ENCODE measurements at places on chromosomes 11 and 22.

DNA sequence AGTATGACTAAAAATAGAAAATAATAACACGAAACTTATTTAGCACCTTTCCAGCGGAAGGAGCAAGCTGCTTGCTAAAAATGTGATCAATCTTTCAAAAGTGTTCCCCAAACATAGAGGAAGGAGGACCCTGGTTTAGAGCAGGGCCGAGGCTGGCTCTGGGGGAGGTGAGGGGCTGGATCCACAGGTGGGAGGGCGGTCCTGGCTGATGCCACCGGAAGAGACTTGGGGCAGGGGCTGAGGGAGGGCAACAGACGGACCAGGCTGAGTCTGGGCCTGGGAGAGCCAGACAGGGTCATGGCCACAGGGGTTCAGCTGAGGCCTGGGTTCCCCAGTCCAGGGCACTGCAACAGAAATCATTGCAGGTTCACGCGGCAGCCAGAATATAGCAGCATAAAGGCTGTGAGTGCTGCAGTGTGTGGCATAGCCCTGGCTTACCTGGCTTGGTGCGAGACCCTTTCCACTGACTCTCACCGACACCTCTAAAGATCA, 143.3 kb downstream of the CACNA1I start:
- DNase-seq = no peak

GRCh38 chr11:73645121-73645969, 1.0 kb upstream of the PLEKHB1 start:
- peak; percentile 34 for DNase-seq

GRCh38 chr11:65709661-65710060, 2.4 kb upstream of the KAT5 start:
- DNase-seq = no peak

DNA sequence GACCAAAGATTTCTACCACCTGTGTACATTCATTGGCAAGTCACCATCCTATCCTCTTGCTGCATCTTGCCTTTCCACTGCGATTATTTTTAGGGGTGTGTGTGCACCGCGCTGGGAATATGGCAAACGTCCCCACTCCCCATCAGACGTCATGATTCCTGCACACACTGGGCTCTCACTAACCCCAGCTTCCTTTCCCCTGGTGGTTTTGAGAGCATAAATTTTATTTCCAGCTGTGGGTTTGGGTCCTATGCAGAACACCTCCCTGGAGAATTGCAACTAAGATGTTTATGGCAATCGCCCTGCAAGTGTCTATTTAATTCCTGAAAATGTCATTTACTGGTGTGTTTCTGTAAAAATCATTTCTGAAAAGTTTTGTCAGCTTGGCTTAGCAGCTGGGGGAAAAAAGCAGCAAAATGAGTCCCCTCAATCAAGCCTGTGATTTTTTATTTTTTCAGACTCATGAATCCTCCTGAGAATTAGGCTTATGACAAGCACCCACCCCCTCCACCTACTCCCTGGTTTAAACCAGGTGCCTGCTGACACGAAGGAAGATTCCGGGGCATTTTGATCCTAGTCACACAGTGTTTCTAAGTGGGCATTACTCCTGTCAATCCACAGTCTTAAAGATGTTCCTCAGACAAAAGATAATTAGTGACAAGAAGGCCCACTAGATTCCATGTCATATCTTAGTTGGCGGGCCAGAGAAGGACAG, 23.8 kb downstream of the UPB1 start:
- DNase-seq = no peak

DNA sequence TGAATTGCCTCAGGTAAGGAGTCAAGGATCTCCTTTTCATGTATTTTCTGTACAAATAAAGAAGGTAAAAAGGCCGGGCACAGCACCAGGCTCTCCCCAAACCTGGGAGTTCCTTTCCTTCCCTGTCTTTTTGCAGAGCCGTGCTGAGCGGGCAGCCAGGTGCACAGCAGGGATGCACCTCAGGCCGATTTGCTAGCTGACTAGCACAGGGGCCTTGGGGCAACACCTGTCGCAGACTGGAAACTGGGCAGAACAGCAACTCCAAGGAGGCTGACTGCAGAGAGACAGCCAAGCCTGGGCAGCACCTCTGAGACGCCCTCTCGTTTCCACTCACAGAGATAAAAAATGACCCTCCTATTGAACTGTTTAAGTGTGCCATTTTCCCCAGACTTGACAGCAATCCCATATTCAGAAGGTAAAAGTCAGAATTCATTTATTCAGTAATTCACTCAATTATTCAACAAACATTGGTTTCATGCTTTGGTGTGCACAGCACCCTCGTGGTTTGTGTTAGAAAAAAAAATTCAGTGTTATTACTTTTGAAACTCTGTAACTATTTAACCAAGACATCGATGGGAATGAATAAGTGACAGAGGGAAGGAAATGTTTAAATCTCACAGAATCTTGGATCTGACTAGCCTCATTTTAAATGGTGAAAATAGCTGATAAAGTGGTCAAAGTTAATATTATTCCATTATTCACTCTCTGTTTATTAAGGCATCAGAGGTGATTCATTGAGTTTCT, 120.9 kb downstream of the GALNT18 start:
- no peak for DNase-seq

DNA sequence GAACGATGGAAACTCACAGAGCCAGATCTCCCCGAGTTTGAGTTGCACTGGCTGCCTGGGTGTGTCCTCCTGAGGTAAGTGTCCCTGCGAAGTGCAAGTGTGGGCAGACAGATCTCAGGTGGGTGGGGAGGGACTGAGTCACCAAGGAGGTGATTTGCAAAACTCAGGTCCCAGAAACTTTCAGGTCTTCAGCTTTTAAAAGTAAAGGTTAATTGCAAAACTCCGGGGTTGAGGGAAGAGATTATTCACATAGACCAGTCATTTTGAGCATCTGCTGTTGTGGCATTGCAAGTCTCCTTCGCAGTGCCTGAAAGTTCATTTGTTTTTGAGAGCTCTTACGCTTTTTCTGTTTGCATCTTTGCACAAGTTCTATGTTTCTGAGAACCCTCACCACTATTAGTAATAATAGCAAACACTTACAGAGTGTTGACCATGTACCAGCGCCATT, 7.1 kb downstream of the CD44 start:
- DNase-seq = no peak

DNA sequence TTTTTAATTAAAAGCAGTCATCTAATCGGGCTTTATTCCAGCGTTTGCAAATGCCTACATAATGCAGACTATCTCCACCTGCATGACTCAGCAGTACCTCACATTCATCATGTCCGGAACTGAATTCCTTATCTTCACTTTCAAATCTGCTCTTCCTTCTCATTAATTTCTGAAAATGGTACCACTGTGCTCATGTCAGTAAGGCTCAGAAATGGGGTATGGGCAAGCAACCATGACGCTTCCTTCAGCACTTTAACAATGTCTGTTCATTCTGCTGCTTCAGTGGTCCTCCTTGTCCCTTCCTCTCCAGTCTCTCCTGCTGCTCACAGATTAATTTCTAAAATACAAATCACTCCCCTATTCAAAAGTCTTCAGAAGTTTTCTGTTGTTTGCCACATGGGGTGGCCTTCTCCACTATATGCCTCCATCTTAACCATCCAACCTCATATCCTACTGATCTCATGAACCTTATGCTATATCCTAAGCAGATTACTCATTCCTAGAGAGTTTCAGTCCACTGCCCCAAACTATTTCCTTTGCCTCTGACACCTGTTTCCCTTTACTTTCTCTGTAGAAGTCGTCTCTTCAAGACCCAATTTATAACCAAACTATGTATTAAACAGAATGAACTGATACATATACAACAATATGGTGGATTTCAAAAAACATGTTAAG, 7.0 kb downstream of the GTF2H1 start:
- DNase-seq = no peak

- no peak for DNase-seq
Measured at GRCh38 chr22:41690476-41690875, 1.8 kb upstream of the SNU13 start.

- DNase-seq = no peak
Measured at GRCh38 chr22:38531251-38531938, 25.3 kb upstream of the DDX17 start.

GRCh38 chr11:45341372-45341771, 55.2 kb upstream of the SYT13 start:
- peak; percentile 43 for DNase-seq

- DNase-seq = no peak
Measured at GRCh38 chr11:2401436-2401984, 960 bp downstream of the TSSC4 start.

- DNase-seq = peak; percentile 47
Measured at GRCh38 chr11:63937713-63938478, 906 bp upstream of the NAA40 start.

GRCh38 chr22:23970816-23971486, 3.3 kb downstream of the DDT start:
- DNase-seq = no peak

- peak; percentile 80 for DNase-seq
Measured at GRCh38 chr11:18243783-18244362, 4.6 kb downstream of the SAA2 start.

GRCh38 chr11:18611196-18611595, 11.6 kb downstream of the MISFA start:
- DNase-seq = no peak

DNA sequence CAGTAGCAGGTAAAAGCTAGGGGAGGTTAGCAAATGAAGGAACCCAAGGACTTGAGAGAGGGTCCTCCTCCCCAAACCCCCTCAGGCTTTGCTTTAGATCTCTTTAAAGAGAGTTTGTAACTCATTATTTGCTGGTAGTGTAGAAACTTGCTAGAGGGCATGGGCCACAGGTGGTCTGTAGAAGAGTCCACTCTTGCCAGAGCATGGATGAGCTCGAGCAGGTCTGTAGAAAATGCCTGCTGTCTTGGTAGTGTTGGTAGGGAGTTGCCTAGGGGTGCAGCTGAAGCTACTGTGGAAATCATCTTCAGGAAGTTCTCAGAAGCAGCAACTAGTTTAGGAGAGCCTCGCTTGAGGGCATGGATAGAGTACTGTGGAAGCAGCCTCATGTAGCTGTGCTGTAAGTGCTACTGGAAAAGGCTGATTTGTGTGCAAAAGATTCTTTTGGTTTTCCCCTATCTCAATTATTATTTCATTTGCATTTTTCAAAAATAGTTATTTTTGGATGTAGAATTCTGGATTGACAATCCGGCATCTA, 104.3 kb downstream of the TMEM135 start:
- no peak for DNase-seq

GRCh38 chr22:25658633-25659032, 83.4 kb upstream of the MYO18B start:
- DNase-seq = no peak

GRCh38 chr11:7606496-7606895, 66.8 kb downstream of the CYB5R2 start:
- DNase-seq = no peak

DNA sequence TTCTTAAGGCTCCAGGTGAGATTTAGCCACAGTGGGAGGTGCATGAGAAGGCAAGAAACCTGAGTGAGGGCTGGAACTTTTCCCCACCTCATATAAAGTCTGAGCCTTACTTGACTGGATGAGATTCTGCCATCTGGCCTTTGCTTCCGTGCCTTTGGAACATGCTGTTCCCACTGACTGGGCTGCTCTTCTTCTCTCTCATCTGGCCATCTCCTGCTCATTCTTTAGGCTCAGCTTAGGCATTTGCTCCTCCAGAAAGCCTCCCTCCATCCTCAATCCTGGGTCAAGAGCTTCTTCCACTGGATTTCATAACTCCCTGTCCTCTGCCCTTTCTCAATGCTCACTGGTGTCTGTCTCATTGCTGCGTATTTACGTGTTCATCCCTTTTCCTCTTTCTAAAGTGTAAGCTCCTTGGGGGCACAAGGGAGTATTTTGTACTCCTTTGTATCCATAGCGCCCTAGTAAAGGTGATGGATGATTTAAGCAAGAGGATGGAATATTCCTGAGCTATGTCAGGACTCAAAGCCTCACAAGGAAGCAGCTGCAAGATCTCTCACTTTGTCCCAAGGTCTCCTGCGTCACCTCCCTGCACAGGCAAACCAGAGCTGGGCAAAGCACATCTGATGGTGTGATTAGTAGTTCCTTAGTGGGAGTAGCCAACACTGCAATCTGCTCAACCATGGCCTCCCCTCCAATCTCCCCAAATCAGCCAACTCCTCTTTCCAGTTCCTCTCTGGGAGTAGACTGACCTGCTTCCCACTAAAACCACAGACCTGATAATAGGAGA, 15.3 kb downstream of the HSPA8 start:
- DNase-seq = no peak
